ENCODE measurements at places on chromosomes 2 and 18.

- no peak for DNase-seq
Measured at GRCh38 chr2:18664421-18664820, 75.1 kb upstream of the NT5C1B start.

GRCh38 chr2:171957061-171957460, 34.8 kb downstream of the HAT1 start:
- no peak for DNase-seq

DNA sequence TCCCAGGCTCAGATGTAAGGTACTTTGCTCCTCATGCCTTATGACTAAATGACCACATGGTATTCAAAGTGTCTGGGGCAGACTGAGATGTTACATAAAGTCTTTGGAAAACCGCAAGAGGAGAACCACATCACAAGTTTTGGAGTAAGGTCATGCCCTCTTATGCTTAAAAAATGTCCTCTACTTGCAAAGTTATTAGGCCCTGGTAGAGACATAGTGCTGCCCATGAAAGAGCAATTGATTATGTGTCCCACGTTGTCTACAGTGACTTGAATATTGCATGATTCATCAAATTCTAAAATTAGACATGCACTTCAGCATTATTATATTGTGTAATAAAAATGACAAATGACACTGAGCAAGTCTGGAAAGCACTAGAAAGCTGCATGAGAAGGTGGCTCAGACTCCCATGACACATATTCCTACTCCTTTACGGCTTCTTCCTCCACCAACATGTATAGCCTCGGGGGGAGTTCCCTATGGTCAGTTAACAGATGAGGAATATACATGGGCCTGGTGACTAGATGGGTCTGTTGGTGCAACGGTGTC, 602.6 kb upstream of the VRK2 start:
- DNase-seq: no peak

- DNase-seq: no peak
Measured at GRCh38 chr2:151878655-151879563, 50.7 kb upstream of the ARL5A start.

DNA sequence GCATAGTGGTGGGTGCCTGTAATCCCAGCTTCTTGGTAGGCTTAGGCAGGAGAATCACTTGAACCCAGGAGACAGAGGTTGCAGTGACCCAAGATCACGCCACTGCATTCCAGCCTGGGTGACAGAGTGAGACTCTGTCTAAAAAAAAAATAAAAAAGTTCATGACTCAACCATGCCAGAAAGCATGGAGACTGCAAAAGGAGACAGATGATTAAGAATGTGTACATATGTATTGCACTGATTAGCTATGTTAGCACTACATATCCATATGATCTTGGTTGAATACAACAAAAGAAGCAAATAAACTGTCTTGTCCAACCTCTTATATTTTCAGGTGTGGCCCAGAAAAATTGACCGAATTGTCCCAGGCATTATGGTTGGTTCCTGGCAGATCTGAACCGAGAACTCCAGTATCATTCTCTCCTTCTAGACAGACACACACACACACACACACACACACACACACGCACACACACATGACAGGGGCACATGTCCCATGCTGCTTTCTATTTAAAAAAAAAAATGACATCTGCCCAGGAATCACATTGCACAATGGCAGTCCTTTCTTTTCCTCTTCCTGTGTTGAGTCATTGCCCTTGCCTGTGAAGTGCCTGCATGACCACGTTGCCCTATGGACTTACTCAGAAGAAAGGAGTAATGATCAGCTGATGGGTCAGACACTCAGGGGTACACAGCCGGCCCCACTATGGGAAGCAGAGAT, 65.6 kb downstream of the MYCN start:
- no peak for DNase-seq

DNA sequence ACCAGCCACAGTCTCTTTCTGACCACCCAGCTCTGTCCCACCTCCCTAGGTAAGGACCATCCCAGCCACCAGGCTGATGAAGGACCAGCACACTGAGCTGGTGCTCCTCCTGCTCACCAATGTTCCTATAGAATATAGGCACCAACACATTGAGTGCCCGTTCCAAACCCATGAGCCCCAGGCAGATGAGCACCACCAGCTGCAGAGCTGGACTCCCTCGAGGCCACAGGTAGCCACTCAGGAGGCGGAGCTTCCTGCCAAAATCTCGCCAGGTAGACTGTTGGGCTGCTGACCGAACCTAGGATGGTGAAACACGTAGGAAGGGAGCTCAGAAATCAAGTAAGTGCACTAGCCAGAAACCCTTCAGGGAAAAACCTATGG, 2.2 kb downstream of the ABCB6 start:
- DNase-seq: no peak

- DNase-seq: peak; percentile 20
Measured at GRCh38 chr2:160379399-160379798, 114.2 kb downstream of the RBMS1 start.

DNA sequence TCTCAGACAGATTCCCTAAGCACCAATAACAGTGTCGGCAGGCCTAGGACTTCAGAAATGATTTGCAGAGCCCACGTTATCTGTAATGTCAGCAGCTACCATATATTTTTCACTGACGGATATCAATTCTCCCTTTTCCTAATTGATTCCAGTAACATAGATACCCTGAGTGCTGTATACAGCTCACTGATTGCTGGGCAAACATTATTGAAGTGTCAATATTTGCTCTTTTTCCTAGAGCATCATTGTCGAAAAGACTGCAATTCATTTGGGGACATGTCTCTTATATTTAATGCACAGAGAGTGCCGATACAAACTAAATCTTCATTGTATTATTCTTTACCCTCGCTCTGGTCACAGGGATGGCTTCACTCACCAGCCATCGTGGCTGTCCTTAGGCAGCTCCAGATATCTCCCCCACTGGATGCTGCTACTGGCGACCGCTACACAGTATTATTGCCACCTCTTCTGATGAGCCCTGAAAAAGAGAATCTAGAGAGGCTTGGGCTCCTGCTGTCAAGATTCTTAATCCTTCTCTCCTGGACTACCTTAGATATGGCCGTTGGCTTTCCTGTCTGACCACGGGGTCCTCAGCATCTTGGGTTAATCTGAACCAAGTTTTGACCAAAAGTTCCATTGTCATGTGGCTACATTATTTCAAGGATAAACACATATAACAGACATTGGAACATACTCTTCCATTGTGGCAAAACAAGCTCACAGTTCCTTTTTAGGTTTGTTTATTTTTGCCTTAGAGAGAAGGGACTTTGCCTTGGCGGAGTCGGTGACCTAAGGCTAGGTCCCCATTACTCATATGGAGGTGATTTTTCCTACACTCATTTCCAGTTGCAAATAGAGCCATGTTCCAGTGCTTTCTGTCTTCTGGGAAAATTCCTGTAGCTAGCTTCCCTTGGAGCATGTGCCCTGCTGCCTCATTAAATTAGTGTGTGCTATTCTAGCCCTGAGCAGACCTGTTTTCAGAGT, 105.4 kb downstream of the CPO start:
- no peak for DNase-seq

GRCh38 chr2:102717308-102718018, 44.4 kb upstream of the TMEM182 start:
- DNase-seq: no peak

- no peak for DNase-seq
Measured at GRCh38 chr18:2547477-2548087, 23.7 kb downstream of the METTL4 start.

DNA sequence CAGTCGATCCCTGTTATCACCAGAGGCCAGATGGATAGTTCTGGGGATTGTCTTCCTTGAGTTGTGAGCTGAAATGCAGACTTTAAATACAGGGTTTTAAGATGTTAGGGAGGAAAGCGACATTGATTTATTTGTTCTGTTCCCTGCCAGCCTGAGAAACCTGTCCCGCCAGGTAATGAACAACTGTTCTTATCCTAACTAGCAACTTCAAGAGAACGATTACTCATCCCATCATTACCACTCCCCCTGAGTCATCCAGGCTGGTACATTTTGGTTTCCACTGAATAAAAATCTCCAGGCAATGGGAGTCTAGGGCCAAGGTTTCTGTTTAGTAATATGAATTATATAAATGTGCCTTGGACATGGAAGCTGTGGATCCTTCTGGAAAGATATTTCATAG, 131.2 kb downstream of the LYPD6B start:
- DNase-seq: no peak

DNA sequence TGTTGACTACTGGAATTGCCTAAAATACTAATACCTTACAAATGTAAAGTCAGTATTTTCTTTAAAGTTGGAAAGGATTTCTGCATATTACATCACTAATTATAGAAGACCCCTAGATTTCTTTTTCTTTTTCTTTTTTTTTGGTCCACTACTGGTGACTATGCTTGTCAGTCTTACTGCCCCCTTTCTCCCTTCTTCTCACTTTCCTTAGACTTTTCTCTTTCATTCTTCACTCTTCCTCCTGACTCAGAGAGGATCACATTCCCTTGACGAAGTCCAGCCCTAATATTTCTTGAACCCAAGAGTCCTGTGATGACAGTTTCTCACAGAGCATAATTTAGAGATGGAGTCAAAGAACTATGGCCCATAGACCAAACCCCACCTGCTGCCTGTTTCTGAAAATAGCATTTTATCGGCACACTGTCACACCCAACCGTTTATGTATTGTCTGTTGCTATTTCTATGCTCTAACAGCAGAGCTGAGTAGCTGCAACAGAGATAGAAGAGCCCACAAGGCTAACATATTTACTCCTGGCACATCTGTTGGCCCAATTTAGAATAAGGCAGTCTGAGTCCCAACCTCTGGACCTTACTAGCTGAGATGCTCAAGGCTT, 40.6 kb upstream of the RIOK3 start:
- DNase-seq: no peak

DNA sequence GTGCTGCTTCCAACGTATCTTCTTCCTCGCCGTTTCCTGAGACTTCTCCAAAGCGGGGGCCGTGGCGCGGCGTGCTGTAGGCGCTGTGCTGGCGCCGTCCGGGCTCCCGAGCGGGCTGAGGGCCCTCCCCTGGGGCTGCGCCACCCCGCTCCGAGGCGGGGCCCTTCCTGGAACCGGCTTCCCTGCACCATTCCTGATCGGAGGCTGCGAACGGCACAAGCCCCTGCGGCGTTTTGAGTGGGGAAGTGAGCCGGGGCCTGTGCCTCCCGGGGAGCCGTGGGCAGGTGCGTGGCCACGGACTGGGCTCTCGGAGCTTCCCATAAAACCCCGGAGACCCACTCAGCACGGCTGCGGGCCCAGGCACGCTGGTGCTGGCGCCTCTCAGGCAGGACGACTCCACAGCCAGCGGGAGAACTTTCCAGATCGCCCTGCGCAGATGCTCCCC, 74.7 kb downstream of the PSMG2 start:
- no peak for DNase-seq

- DNase-seq: no peak
Measured at GRCh38 chr2:167509586-167509985, 621.3 kb downstream of the XIRP2 start.

DNA sequence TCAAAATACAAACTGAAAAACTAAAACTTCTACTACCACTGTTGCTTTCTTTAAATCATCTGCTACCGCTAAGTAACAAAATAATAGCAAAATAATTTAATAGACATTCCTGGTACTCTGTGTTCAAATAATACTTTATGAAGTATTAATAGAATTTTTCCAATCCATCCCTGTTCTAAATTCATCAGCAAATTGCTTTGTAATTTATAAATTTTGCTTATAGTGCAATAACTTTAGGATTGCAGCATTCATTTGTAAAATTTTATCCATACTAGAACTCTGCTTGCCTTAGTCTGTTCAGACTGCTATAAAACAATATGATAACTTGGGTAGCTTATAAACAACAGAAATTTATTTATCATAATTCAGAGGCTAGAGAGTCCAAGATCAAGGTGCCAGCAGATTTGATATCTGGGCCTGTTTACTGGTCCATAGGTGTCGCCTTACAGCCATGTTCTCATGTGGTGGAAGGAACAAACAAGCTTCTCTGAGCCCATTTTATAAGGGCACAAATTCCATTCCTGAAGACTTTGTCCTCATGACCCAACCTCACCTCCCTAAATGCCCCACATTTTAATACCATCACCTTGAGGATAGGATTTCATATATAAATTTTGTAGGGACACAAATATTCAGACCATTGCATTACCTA, 415.1 kb upstream of the MAP2 start:
- no peak for DNase-seq

- DNase-seq: no peak
Measured at GRCh38 chr2:30481323-30481800, 34.3 kb downstream of the LCLAT1 start.

DNA sequence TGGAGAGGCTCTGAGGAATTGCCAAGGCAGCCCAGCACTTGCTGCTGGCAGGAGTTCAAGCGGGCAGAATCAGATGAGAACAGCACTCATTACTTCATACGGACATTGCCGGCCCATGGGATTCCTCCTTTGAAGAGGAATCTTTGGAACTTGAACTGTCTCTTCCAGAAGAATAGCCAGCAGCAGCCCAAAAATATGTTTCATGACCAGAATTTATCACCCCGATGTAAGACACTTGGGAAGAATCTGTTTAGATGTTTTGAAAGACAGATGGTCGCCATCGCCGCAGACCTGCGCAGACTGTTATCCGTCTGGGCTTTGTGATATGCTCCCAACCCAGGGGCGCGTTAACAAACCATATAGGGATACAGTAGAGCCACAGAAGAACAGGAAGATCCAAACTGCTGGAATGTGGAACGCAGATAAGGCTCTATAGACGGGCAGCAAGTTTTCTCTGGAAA, 3.7 kb upstream of the ADI1 start:
- DNase-seq: no peak

- DNase-seq: no peak
Measured at GRCh38 chr2:55010149-55010591, 40.1 kb downstream of the RTN4 start.

DNA sequence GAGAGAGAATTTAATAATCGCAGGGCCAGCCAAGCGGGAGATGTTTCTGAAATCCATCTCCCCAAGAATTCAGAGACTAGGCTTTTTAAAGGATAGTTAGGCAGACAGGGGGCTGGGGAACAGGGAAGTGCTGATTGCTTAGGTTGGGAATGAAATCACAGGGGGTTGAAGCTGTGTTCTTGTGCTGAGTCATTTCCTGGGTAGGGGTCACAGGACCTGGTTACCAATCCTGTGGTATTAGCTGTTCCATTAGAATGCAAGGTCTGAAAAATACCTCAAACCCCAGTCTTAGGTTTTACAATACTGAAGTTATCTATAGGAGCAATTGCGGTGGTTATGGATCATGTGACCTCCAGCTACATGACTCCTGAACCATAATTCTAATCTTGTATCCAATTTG, 4.6 kb downstream of the SP140 start:
- DNase-seq: no peak

GRCh38 chr2:224555823-224556366, 29.3 kb downstream of the CUL3 start:
- DNase-seq: no peak

DNA sequence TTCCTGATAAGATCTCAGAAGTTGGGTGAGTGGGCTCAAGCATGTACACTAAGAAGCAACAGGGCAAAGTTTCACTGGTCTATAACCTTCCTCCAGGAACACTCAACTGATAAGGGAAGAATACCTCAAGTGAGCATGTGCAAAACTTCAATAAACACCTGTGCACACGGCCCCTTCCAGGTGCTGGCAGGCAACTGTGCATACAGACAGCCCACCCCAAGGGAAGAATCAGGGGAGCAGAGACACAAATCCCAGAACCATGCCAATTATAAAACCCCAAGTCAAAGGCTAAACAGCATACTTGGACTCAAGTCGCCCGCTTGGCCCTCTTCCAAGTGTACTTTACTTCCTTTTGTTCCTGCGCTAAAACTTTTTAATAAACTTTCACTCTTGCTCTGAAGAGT, 85.9 kb upstream of the RTN4 start:
- no peak for DNase-seq

Measured in SK-N-MC (cell line).